ENCODE measurements at places on chromosomes 1 and 21. TPM values are rescaled to one million over a fixed set of nuclear protein-coding genes. Genes with fewer than 3 reads are reported as not detected.

TSSK3 gene
- total RNA-seq = 0.70 TPM

IGSF21 gene
- total RNA-seq = 1.8 TPM

CYP4A22 gene
- not detected for total RNA-seq

DNA sequence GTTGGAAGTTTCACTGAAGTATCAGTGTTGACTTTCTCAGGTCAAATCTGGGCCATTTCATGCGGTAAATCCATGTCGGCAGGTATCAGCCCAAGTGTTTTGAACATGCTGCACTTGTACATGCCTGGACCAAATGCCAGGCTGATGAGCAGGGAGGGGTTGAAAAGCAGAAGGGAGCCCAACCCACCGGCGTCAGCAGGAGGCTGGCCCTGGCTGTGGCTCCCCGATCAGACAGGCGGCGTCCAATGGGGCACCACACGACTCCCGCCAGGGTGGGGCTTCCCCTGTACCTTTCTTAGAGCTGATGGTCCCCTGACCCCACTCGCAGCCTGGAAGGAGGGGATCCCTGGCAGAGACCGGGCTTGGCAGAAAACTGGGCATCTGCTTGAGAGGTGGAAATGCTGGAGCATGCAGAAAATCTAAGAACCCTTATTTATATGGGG is 540.0 kb downstream of the KIF26B start:
- no peaks in the 10 kb centered on the region for H3K4me1 ChIP-seq
- H3K36me3 ChIP-seq = no peaks in the 10 kb centered on the region
- H3K27me3 ChIP-seq = no peaks in the 10 kb centered on the region

DNA sequence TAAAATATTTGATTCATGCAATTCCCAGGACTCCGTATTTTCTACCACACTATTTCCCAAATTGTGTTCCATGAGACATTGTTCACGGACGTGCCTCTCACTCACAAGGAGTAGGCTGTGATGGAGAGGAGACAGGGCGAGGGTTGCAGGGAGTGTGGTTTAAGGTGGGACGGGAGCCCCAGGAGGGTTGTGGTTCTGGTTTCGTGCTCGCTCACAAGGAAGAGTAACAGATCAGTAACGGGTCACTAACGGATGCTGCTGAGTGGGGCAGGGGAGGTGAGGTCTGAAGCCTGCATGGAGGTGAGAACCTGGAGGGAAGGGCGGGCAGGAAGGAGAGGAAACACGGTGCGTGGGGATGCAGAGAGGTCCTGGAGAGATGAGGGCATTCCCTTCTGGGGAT is 28.8 kb downstream of the TFF3 start:
- H3K36me3 ChIP-seq = peaks cover 20% of the 10 kb centered on the region
- H3K27ac ChIP-seq = no peak overlapping the region
- H3K4me3 ChIP-seq = no peak overlapping the region
- no peaks in the 10 kb centered on the region for H3K27me3 ChIP-seq

DNA sequence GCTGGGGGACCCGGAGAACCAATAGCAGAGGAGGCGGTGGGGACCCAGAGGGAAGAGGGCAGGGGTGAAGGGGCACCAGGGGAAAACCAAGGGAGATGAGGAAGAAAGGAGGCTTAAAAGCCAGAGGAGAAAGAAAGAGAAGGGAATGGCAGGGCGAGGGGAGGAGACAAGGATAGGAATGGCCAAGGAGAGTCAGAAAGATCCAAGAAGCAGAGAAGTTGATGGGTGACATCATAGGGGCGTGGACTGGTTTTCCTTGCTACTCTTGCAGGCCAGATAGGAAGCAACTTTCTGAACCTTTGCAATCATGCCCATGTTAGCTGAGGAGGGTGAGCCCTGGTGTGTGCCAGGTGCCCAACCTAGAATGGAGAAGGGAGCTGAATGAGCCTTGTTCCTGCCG is 5.4 kb downstream of the NPR1 start:
- H3K27me3 ChIP-seq = no peaks in the 10 kb centered on the region
- H3K4me3 ChIP-seq = no peak overlapping the region
- no peak for DNase-seq
- peaks cover 10% of the 10 kb centered on the region for H3K36me3 ChIP-seq

- peak overlapping the region; percentile 15 for H3K27ac ChIP-seq
- DNase-seq = no peak
- H3K4me1 ChIP-seq = peaks cover 18% of the 10 kb centered on the region
- H3K36me3 ChIP-seq = no peaks in the 10 kb centered on the region
- H3K27me3 ChIP-seq = no peaks in the 10 kb centered on the region
Measured at GRCh38 chr21:18245464-18245967, 883 bp downstream of the CHODL start.

GRCh38 chr21:16302851-16303282 is 573.1 kb downstream of the USP25 start:
- DNase-seq = peak; percentile 87
- no peak overlapping the region for H3K4me3 ChIP-seq
- H3K27ac ChIP-seq = peak overlapping the region; percentile 63
- H3K36me3 ChIP-seq = no peaks in the 10 kb centered on the region

GRCh38 chr1:77434967-77435366 is 153.1 kb downstream of the AK5 start:
- no peak overlapping the region for H3K4me3 ChIP-seq
- H3K27ac ChIP-seq = no peak overlapping the region
- no peaks in the 10 kb centered on the region for H3K27me3 ChIP-seq
- H3K4me1 ChIP-seq = no peaks in the 10 kb centered on the region
- DNase-seq = no peak
- H3K36me3 ChIP-seq = no peaks in the 10 kb centered on the region

DNA sequence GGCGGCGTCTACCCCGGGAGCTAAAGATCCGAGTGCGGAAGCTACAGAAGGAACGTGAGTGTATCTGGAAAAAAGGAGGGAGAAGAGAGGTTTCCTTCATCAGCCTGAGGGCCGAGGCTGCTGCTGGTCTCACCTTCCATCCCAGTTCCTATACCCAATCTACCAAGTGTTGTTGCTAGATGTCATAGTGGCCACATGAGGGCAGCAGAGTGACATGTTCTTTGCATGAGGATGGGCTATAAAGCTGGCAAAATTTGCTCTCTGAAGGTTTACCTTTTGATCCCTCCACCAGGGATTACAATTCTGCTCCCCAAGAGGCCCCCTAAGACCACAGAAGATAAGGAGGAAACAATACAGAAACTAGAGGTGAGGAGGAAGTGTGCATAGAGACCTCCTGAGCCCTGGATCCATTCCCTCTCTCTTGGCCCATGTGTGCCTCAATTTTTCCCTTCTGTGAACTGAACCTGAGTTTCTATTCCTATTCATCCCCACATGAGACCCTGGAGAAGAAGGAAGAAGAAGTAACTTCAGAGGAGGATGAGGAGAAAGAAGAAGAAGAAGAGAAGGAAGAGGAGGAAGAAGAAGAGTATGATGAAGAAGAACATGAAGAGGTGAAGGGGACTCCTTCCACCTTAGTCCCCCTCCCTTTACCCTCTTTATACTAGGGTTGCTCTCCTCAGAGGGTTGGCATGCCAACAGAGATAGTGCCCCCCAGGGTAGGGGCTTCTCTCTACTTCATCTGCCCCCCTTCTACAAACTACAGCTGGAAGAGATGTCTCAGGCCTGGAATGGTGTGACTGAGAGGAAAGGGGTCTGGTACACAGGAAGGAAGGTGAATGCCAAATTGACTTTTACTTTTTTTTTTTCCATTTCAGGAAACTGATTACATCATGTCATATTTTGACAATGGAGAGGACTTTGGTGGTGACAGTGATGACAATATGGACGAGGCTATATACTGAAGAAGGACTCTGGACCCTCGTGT is 13.3 kb downstream of the POLR3GL start:
- peaks cover 55% of the 10 kb centered on the region for H3K4me1 ChIP-seq
- H3K36me3 ChIP-seq = no peaks in the 10 kb centered on the region
- DNase-seq = peak; percentile 87
- no peak overlapping the region for H3K4me3 ChIP-seq
- H3K27ac ChIP-seq = peak overlapping the region; percentile 98
- H3K27me3 ChIP-seq = no peaks in the 10 kb centered on the region

- H3K27me3 ChIP-seq = no peaks in the 10 kb centered on the region
- no peaks in the 10 kb centered on the region for H3K4me1 ChIP-seq
- no peaks in the 10 kb centered on the region for H3K36me3 ChIP-seq
Measured at GRCh38 chr1:58104960-58105359, 441.6 kb downstream of the OMA1 start.

DNA sequence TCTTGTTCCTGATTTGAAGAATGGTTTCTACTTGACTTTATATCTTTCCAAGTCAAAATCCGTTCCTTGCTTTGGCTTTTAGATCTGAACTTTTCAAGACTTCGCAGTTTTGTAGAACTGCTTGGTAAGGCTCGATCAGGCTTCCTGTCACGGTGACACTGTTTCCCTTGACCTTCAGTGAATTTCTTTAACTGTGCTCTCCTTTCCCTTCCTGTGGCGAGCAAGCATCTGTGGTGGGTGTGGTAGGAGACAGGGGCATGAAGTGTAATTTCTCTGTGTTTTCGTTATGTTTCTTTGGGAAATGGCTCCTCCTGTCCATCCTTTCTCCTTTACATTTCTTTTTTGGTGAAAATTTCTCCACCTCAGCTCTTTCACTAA is 10.4 kb downstream of the STYXL2 start:
- DNase-seq = no peak
- no peaks in the 10 kb centered on the region for H3K4me1 ChIP-seq
- peaks cover 27% of the 10 kb centered on the region for H3K36me3 ChIP-seq
- H3K27me3 ChIP-seq = no peaks in the 10 kb centered on the region
- peak overlapping the region; percentile 32 for H3K27ac ChIP-seq

All from right atrium auricular region (tissue), 2 donors.